ENCODE measurements at places on chromosomes 2 and 18. TPM values are rescaled to one million over a fixed set of nuclear protein-coding genes. Genes with fewer than 3 reads are reported as not detected.

DNA sequence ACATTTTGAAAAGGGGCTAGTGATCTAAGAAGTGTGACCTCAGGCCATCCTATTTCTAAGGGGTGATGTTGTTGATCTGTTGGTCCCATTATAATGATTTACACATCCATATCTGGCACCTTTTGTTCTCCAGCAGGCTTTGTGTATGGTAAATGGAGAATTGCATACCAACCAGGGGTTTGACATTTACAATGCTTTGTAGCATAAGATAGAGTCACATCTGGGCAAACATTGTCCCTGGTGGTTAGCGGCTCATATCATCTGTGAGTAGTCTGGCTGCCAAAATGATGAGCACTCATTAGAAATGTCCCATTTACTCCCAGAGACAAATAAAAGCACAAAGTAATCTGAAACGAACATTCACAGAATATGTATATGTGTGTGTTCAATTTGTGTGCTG lies 1775.5 kb upstream of the CELF4 start:
- DNase-seq = no peak

DNA sequence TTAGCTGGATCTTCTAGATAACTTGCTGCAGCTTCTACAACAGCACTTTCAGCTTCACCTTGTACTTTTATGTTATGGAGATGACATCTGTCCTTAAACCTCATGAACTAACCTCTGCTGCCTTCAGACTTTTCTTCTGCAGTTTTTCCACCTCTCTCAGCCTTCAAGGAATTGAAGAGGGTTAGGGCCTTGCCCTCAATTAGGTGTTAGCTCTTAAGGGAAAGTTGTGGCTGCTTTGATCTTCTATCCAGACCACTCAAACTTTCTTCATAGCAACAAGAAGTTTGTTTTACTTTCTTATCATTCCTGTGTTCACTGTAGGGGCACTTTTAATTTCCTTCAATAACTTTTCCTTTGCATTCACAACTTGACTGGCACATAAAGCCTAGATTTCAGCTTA lies 52.3 kb downstream of the ARHGAP15 start:
- no peak for DNase-seq

The ITM2C gene
- polyA plus RNA-seq = 455 TPM

GRCh38 chr18:43642727-43643330 lies 365.5 kb upstream of the SYT4 start:
- DNase-seq = no peak

GRCh38 chr18:31875301-31875700 lies 67.6 kb downstream of the TRAPPC8 start:
- no peak for DNase-seq

GRCh38 chr2:142533177-142533576 lies 344.3 kb upstream of the KYNU start:
- DNase-seq = no peak

GRCh38 chr18:75554176-75554575 lies 126.7 kb upstream of the SMIM21 start:
- DNase-seq = no peak

The BABAM2 gene
- 20.6 TPM for polyA plus RNA-seq

- DNase-seq = peak; percentile 89
These were observed 806.4 kb downstream of the TRIB2 start for GRCh38 chr2:13522917-13523821.

- no peak for DNase-seq
These were observed 33.0 kb upstream of the WDR75 start for GRCh38 chr2:189408294-189408693.

The FAM228A gene
- polyA plus RNA-seq = 0.16 TPM

- DNase-seq = no peak
These were observed 146.8 kb upstream of the SMAD2 start for GRCh38 chr18:48077291-48077690.

- peak; percentile 15 for DNase-seq
These were observed 35.8 kb downstream of the SKOR2 start for GRCh38 chr18:47215554-47216138.

DNA sequence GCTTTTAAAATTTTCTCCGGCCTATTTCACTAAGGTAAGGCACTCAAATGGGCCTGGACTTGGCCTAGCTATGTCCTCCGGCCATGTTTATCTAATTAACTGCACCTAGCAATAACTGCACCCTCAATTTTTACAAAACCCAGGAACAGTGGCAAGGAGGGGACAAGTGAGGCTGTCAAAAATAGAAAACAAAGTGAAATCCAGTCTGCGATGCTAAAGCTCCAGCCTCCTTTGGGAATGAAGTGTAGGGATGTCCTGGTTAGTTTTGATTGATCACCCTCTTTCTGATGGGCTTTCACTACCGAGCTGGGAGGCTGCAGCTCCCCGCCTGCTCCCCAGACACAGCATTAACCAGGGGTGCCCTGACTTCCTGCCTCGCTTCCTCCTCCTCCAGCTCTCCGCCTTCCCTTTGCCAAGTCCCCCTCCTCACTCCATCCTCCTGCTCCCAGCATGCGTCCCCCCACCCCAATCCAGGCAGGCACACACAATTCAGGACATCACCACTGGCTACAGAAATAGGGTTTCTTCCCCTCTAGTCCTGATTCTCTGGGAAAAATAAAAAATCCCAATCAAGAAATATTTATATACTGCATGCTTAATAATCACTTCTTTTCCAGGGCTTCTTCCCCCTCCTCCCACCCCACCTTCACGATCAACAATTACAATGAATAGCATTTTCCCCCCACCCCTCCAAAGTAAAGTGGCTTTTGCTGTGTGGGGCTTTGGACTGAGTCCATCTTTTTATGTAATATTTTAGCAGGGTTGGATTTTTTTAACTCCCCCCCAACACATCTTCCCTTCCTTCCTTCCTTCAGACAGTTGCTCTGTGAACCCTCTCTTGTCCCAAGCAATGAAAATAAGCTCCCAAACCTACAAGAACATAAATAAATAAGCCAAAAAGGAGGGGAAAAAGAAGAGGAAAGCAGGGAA lies 3.3 kb upstream of the POU3F3 start:
- no peak for DNase-seq

DNA sequence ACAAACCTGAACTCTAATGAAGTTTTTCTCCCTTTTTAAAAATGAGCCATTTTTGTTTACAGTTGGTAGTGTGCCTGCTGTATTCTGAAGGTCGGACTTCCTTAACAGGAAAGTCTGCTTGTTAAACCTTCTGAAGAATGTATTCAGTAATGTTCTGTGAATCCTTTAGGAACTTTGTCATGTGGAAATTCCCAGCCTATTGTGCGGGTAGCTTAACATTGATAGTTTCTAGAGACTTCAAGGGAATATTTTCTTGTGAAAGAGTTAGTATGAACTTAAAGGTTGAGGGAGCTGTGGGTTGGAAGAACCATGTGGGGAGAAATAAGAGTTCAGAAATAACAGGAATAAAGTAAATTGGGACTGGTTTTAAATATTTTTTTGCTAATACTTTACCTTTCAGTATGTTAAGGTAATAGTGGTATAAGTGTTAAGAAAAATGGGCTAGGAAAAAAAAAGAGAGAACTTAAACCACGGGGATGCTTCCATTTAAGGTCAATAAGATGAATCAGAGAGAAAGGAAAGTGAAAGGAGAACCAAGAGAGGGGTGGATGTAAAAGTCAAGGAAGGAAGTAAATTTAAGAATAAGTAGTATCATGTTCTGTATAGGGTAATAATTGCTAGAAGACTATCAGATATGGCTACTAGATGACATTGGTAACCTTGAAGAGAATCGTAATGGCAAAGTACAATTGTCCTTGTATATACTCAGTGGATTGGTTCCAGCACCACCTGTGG lies 90.5 kb downstream of the PMS1 start:
- no peak for DNase-seq

The GATA6 gene
- polyA plus RNA-seq = 27.8 TPM

All from small intestine (tissue), 16 donors.